Hindlimb muscle (tissue), 1 donor: ENCODE measurements at places on chromosomes 6 and 20. TPM values are rescaled to one million over a fixed set of nuclear protein-coding genes. Genes with fewer than 3 reads are reported as not detected.

- no peak for DNase-seq
Observed at GRCh38 chr20:10524643-10525042, 89.5 kb downstream of the SLX4IP start.

DNA sequence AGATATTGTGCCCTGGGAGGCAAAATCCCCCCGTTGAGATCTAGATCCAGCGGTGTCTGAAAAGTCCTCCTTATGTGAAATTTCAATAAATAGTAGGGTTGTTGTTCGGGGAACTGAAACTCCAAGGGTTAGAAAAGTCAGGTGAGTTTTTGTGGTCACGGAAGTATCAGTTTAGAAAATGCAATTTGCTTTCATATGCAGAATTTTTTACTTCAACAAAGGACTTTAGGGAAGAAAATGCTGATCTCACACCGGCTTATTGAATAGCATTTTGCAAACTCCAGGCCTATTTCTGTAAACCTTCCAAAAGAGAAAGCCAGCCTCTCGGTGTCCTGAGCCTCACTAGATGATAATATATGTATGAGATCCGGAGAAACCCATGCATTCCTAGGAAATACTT, 254.7 kb downstream of the TSHZ2 start:
- DNase-seq, result no peak

DNA sequence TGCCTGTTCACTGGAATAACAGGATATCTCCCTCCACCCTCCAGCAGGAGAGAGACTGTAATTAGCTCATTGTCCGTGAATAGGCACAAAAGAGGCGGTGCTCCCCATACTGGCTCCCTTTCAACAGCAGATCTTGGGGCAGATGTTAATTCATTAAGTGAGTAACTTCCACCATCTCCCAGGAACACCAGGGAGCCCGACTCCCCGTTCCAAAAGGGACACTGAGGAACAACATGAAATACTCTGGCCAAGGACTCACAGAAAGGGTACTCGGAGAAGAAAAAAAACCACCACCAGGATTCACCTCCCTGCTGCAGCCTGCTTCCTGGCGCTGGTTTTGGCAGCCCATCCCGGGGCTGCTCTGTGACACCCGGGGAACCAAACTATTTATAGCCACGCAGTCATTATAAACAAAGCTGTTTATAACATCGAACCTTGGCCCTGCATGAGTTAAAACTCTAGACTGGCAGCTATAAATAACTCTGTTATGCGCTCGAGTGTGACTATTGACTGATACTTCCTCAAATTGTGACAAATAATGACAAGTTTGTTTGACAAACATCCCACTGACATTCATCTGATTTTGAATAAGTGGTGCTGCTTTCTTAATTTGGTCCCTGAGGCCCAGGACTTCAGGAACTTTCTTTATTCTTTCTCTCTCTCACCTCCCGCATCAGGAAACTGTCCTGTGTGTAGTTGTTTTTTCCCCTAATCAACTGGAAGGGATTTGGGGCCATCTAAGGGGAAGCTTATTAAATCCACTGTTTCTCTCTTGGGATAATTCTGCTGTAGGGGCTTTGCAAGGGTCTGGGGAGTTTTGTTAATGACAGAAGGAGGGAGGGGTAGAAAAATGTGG, 521.6 kb downstream of the CD83 start:
- no peak for DNase-seq

Gene SMLR1
- polyA plus RNA-seq, result not detected

DNA sequence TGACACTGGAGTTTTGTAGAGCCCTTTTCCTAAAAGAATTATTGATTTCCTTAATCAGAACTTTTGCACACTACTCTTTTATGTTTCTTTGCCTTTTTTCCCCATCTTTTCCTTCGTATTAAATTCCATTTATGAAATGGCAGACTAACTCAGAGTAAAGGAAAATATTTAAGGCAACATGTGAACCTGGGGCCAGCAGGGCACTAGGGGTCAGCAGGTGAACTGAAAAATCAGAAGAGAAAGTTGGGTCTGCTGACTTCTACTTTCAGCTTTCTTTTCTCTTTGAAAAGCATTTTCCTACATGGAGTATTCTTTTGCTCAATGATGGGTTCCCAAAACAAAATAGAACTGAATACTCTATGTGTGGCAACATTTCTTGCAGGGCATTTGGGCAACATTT, 226.6 kb upstream of the EXOC2 start:
- DNase-seq, result no peak

- DNase-seq, result no peak
Observed at GRCh38 chr6:112118034-112118433, 30.6 kb downstream of the FAM229B start.

DNA sequence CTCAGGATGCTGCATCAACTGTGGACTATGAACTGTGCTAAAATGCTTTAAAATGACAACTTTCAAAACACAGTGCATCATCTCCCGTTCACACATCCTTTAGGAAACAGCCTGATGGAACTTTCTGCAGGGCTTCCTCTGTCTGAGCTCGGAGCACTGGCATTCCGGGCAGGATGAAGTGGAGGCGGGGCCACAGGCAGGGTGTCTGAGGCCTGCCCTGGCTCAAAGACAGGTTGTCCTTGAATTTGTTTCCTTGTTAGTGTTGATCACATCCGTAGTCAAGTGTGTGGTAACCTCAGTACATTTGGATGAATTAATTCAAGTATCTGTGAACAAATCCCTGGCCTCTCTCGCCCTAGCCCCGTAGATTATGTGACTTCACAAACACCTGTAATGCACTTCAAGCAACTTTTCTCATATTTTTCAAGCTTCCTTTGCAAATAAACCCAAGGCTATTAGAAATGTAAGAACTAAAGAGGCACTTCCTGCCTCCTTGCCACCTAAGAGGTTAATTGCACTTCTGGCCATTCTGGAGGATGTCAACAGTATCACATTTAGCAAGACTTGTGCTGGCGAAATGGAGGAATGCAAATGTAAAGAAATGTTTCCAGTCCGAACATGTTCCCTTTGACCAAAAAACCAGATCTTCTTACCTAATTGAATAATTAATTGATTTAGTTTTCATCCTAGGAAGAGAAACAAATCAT, 3.1 kb downstream of the CD93 start:
- no peak for DNase-seq

DNA sequence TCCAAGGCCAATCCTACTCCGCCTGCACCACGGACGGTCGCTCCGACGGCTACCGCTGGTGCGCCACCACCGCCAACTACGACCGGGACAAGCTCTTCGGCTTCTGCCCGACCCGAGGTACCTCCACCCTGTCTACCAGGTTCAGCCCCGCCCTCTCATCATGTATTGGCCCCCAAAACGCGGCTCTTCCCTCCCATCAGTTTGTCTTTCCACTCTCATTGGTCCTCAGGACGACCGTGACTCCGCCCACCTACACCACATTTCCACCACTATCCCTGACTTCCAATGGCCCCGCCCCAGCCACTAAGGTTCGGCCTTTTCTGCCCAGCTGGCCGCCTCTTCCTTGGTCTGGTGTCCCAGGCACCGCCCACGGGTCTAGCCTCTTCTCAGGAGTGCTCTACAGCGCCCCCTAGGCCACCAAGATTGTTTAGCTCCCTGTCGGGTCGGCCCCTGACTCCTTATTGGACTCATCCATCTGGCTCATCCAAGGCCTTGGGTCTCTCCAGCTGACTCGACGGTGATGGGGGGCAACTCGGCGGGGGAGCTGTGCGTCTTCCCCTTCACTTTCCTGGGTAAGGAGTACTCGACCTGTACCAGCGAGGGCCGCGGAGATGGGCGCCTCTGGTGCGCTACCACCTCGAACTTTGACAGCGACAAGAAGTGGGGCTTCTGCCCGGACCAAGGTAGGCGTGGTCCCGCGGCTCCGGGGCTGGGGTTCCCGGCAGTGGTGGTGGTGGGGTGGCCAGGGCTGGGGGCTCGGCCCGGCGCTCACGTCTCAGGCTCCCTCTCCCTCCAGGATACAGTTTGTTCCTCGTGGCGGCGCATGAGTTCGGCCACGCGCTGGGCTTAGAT, 3.1 kb downstream of the MMP9 start:
- no peak for DNase-seq

GRCh38 chr20:4151991-4152695, 136.8 kb upstream of the RNF24 start:
- DNase-seq, result no peak

GRCh38 chr20:11204926-11205768, 531.3 kb upstream of the JAG1 start:
- DNase-seq, result no peak

- no peak for DNase-seq
Observed at GRCh38 chr6:7541175-7542064, at the start of gene DSP. TSS of gene DSP (plus strand) at chr6:7541671. CDS start at chr6:7541916, 245 bp downstream.

DNA sequence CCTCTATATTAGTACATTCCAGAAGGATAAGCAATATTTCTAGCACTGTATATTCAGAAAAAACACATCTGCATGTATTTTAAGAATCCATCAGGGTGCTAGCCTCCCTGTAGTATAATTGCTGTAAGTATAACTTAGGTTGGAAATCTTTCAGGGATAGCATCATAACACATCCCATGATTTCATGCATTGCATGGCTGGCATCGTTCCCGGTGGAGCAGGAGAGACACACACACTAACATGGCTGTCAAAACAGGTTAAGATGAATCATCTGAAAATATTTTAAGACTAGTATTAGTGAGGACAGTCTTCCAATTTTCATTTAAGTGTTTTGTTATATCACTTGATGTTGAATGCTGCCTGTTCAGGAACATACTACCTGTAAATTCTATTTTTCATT, 32.1 kb upstream of the CENPW start:
- peak; percentile 78 for DNase-seq

GRCh38 chr6:52087498-52087999, at the start of gene PKHD1:
TSS of gene PKHD1 (minus strand) at chr6:52087613. CDS start at chr6:52084933, 2,680 bp downstream.
- no peak for DNase-seq

GRCh38 chr6:5663259-5663658, 343.5 kb downstream of the NRN1 start:
- DNase-seq, result no peak

DNA sequence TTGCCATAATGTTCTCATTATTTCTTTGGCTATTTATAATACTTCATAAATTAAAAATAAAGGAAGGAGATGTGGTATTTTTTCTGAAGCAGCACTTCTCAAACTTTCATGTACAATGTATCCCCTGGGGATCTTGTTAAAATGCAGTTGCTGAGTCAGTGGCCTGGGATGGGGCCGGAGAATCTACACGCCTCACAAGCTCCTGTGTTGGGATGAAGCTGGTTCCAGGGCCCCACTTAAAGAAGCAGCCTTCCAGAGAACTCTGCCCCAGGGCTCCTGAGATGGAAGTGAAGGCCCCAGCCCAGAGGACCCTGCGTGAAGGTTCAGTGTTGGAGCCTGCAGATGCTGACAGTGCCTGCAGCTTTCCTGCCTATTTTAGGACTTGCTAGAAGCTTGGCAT, 40.1 kb upstream of the SLC23A2 start:
- DNase-seq, result peak; percentile 14

DNA sequence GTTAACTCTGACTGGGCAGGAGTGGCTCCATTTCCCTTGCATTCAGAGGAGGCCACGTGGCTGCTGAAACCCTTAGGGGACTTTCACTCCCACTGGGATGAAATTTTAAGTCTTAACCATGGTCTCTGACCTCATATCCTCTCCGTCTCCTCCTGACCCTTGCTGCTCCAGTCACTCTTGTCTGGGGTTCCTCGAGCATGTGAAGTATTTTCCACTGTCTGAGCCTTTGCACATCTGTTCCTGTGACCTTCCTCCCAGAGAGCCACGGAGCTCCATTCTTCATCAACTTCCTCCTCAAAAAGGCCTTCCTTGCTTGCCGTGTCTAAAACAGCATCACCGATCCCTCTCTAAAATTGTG, 153.0 kb upstream of the UST start:
- no peak for DNase-seq

Gene NOTCH4
- 25.1 TPM for polyA plus RNA-seq

Gene ADGRB3
- polyA plus RNA-seq, result 0.70 TPM

GRCh38 chr6:15593798-15594197, 69.0 kb downstream of the DTNBP1 start:
- DNase-seq, result no peak

GRCh38 chr6:25311331-25311840, 32.2 kb downstream of the CARMIL1 start:
- no peak for DNase-seq

Gene NHLRC1
- 3.9 TPM for polyA plus RNA-seq

Gene SPATA25
- polyA plus RNA-seq, result 9.2 TPM

- no peak for DNase-seq
Observed at GRCh38 chr20:51651921-51652549, 109.5 kb upstream of the NFATC2 start.

DNA sequence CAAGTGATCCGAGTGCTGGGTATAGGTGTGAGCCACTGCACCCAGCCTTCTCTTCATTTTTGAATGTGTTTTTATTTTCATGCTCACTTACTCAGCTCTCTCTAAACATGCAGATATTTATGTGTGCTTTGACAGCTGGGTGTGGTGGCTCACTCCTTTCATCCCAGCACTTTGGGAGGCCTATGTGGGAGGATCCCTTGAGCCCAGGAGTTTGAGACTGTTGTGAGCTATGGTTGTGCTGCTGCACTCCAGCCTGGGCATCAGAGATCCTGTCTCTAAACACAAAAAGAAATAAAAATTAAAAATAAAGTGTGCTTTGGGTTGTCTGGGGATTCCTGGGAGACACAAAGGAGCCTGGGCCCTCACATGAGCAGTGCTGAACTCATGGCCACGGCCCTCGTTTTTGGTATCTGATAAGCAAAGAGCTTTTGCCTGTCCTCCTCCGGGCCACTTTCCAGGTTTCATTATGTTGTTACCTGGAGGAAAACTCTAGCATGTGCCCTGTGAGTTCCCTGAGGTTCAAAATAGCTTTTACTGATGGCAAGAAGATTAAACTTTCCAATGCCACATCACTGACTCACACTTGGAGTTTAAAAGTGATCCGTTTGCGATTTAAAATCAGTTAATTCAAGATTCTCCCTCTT, 78.5 kb downstream of the CD164 start:
- no peak for DNase-seq

DNA sequence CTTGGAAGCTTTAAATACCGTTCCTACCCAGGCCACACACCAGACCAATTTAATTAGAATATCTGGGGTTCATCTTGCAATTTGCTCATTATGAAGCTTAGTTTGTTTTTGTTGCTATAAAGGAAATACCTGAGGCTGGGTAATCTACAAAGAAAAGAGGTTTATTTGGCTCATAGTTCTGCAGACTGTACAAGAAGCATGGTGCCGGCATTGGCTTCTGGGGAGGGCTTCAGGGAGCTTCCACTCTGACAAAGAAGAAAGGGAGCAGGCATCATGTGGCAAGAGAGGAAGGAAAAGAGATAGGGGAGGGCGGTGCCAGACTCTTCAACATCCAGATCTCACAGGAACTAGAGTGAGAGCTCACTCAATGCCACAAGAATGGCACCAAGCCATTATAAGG, 73.6 kb downstream of the RNF182 start:
- no peak for DNase-seq

Gene BTN1A1
- 0.25 TPM for polyA plus RNA-seq

- no peak for DNase-seq
Observed at GRCh38 chr6:10690651-10691445, 3.6 kb downstream of the C6orf52 start.

Gene ARG1
- 0.77 TPM for polyA plus RNA-seq
